ENCODE measurements at places on chromosomes 3 and 15.

GRCh38 chr3:186815435-186815834 is 9.2 kb upstream of the RFC4 start:
- no peak for DNase-seq

GRCh38 chr3:182636646-182637045 is 156.7 kb upstream of the ATP11B start:
- DNase-seq, result no peak

DNA sequence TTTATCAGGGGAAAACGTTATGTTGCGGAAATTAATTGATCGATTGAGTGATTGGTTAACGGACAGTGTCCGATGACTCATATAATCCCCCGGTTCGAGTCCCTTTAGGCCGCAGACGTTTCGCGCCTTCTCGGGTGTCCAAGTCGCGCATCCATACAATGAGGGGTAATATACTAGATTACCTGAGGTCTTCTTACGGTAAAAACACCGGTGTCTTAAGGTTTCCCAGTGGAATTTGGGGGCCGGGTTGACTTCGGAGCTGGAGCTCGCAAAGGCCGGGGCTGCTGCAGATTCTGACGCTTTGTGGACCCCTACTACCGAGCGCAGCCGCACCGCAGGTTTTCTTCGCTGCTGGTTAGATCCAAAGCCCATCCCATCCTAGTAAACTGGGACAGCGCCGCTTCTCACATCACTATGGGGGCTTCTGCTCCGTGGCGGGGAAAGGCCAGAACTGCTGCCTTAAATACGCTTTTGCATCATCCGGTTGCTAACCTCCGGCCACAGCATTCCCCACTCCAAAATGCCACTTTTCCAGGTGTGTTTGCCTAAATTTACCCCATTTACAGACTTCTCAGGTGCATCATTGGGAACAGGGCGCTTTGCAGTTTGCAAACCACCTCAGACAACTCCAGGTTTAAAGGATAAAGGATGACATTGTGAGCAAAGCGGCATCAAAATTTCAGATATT is 858 bp upstream of the SACM1L start:
- peak; percentile 19 for DNase-seq

DNA sequence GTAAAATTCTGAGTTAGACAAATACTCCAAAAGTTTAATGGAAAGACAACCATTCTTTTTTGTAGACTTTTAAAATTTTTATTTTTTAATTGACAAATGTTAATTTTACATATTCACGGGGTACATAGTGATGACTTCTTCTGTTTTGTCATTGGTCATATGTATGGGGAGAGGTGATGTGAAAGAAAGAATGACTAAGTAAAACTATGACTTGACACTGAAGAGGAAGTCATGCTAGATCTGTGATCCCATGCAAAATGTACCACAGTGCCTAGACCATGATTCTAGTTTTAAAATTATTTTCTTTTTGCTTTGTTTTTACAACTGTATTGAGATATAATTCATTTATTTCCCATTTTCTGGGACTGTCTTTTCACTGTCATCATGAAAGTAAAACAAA is 281.6 kb downstream of the MBNL1 start:
- no peak for DNase-seq

DNA sequence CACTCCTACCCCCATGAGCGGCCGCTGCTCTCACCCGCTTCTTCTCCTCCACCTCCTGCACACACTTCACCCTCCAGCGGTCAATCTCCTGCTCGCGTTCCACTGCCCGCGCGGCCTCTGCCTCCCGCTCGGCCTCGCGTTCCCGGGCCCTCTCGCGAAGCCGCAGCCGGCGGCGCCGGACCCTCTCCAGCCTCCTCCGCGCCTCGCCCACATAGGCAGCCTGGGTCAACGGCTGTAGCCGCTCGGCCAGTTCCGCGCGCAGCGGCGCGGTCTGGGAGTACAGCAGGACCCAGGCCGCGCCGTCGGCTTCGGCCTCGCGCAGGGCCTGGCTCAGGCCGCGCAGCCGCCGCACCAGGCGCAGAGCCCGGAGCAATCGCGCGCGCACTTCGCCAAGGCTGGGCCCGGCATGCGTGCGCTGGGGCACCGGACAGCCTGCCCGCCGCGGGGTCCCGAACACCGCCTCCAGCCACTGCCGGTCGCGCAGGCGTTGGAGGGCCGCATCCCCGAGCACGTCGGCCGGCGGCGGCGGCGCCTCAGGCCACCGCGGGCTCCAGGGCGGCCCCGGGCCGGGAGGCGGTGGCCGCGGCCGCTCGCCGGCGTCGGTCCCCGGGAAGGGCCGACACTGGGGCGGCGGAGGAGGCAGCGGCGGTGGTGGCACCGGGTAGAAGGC is 595 bp downstream of the PDCD7 start:
- DNase-seq, result peak; percentile 2

All from stimulated activated CD8-positive, alpha-beta memory T cell treated with anti-CD3 and anti-CD28 coated beads, Interleukin-7, amount 100 ng/mL, for 4 hours (primary cell).